ENCODE measurements at places on chromosomes 13 and 19.

DNA sequence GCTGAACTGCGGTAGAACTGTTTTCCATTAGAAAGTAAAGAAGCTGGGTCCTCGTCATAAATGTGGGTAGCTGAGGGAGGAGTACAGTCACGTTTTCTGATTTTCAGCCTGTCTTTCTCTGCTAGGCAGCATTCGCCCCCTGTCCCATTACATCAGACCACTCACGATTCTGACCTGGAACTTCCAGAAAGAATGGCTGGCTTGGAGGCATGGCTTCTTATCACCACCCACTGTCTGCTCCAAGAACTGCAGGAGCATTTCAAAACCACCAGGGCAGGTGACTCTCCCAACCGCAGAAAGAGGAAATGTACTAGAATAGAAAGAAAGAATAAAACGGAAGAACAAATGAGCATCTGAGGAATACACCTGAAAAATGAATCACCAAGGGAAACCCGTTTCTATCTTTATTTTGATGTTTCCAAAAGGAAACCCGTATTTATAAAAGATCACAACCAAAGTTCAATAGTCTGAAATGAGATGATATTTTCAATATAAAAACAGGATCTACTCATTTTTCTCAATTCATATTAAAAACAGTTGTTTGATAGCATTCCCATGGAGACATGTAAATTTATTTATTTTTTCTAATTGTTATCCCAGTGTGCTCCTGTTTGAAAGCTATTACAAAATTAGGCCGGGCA is 22.1 kb upstream of the POMP start:
- DNase-seq: peak; percentile 53

DNA sequence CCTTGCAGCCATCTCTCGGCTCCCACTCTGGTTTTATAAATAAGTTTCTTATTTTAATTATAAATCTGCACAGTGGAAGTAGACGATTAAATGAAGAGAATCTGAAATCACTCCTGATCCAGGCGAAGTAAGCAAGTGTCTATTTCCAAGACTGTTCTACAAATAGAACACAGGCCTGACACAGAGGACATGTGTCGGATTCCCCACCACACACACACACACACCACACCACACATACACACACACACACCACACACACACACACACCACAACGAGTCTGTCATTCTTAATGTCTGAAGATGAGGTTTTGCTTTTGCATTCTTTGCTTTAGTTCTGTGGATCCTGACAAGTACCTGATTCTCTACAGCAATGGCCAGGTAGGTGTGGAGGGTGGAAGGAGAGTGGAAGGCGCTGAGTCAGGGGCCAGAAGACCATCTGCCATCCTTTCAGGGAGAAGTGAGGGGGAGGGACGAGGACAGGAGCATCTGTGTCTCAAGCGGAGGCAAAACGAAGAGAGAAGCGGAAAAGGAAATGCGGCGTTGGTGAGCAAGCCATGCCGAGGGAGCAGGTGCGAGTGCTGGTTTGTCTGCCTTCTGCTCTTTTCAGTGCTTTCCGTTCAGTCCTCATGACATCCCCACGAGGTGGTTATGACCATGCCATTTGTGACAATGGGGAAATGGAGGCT is 110.2 kb downstream of the TEX26 start:
- no peak for DNase-seq

GRCh38 chr19:7636691-7637373 is at the start of gene STXBP2:
Gene STXBP2, plus strand, starts transcription at chr19:7637110. Its CDS starts 40 bp downstream, at chr19:7637150.
- peak; percentile 95 for DNase-seq

- DNase-seq: no peak
Observed at GRCh38 chr13:58949646-58950045, 1214.1 kb downstream of the DIAPH3 start.

DNA sequence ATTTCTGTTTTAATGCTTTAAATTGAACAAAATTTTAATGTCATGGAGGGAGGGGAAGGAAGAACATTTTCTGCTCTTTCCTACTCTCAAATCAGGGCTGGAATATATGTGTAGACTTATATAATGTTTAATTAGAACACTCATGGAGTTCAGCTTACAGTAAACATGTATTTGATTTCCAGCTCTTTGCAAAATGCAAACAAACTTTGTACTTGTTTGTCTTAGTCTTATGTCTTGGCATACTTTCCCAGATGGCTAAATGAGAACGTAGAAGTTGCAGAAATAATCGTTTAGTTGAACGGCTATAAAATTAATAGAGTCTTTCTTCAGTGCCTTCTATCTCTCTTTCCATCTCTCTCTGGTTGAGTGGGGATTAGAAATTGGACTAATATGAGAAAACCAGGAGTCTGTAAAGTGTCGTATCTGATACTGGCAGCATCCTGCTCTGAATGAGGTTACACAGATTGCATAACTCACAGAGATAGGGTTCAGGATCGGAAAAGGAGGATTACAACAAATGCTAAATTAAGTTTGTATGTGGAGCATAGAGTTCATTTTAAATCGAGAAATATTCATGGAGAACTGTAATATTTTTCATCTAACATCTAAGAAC is 82.3 kb downstream of the FGF9 start:
- DNase-seq: no peak

GRCh38 chr19:43318796-43319314 is 34.6 kb upstream of the CD177 start:
- no peak for DNase-seq

GRCh38 chr13:86563308-86563707 is 764.1 kb upstream of the SLITRK6 start:
- DNase-seq: no peak

DNA sequence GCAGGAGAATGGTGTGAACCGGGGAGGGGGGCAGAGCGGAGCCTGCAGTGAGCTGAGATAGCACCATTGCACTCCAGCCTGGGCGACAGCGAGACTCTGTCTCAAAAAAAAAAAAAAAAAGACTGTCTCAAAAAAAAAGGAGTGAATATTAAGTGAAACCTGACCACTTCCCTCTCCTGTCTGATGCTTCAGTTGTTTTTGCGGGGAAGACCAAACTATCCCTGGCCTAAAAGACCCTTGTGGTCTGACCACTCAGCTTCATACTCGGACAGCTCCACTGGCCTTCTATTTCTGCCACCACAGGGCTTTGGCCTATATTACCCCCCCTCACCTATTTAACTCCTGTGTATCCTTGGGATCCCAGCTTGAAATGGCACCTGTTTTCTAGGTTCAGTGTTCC is 2.3 kb downstream of the CLASRP start:
- DNase-seq: no peak

DNA sequence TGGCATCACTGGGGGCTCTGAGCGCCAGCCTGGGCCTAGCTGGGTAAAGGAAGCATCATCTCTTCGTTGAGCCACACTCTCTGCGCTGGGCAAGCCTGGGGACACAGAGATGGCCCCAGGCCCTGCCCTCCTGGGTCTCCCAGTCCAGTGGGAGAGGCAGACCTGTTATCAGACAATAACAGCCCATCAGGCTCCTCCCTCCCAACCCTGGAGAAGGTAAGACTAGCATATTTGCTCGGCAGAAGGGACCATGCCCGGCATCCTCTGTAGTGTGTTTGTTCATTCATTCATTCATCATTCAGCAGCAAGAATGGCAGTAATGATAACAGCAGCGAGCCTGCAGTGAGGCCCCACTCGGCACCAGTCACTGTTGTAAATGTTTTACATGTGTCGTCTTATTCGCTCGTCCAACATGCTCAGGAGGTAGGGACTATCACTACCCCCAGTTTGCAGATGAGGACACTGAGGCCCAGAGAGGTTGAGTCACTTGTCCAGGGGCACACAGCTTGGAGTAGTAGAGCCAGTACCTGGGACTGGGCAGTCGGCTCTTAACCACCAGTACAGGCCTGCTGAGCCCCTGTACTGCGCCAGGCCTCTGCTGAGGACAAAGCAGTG is 33.2 kb downstream of the PAK4 start:
- no peak for DNase-seq

DNA sequence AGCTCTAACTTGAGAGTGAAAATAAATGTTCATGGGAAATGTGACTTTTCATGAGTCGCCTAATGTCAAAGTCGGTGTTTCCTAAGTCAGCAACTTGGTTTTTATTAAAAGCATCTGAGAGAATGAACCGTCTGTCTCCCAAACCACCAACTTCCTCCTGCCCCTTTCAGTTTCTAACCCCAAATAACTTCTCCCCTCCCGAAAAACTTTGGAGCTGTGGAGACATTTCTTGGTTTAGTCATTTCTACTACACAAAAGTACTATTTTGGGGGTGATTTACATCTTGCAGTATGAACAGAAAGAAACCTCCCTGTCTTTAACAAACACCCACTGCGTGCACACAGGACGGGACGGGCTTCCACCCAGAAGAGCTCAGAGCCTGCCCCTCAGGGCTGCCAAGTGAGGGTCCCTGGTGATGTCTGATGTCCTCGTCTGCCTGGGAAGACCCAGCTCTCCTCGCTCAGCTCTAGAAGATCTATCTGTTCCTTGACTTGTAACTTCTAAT is 65.0 kb downstream of the RASA3 start:
- DNase-seq: peak; percentile 34

DNA sequence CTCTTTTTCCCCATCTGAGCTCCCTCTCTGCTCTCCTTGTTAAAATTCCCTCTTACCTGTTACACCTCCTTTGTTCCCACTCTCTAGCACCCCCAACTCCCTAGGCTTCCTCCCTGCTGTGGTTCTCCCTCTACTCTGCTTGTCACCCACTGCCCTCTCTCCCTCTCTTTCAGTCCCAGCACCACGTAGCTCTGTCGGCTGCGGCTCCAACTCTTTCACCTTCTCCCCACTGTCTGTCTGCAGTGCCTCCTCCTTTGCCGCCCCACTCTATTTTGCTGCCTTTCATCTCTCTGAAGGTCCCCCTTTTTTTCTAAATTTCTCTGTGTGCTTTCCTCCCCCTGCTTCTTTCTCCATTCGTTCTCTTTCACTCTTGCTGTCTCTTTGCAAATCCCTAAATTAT is 1.1 kb downstream of the ZNF836 start:
- DNase-seq: no peak

- DNase-seq: no peak
Observed at GRCh38 chr13:98313023-98313921, 136.2 kb upstream of the RNF113B start.

- DNase-seq: no peak
Observed at GRCh38 chr19:8366961-8367326, 3.0 kb downstream of the ANGPTL4 start.

- peak; percentile 46 for DNase-seq
Observed at GRCh38 chr19:54430306-54431254, 15.3 kb downstream of the TTYH1 start.

DNA sequence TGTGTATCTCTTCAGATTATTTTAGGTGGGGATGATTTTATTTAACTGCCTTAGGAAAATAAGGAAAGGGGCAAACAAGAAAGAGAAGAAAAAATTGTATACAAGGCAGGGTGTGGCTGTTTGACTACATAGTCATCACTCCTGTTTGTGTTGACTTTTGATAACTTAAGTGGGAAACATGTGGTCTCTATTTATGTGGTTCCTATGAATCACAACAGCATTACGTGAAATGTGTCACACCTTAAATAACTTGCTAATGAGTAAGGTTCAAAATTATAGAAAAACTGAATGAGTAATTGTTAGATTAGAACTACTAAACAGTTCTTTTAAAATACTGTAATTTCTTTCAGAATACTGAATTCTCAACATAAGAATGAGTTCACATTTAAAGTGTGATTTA is 69.3 kb downstream of the LMO7 start:
- DNase-seq: no peak

GRCh38 chr19:50383001-50383851 is 921 bp upstream of the POLD1 start:
- peak; percentile 30 for DNase-seq

DNA sequence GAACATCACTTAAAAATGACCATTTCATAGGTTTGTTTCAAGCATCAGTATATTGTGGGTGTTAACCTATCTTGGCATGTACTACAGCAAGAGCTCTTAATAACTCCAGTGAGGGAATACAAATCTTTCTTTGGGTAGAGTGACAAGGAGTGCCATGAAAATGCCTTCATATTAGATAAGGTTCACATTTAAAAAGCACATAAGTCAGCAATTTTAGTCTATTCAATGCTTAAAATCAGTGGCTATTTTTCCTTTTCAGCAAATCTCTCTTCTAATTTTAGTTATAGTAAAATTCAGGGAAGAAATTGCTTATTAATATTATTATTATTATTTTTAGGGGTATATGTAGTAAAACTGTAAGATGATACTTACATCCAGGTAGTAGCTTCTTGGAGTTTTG is 291.1 kb downstream of the GPC6 start:
- no peak for DNase-seq

DNA sequence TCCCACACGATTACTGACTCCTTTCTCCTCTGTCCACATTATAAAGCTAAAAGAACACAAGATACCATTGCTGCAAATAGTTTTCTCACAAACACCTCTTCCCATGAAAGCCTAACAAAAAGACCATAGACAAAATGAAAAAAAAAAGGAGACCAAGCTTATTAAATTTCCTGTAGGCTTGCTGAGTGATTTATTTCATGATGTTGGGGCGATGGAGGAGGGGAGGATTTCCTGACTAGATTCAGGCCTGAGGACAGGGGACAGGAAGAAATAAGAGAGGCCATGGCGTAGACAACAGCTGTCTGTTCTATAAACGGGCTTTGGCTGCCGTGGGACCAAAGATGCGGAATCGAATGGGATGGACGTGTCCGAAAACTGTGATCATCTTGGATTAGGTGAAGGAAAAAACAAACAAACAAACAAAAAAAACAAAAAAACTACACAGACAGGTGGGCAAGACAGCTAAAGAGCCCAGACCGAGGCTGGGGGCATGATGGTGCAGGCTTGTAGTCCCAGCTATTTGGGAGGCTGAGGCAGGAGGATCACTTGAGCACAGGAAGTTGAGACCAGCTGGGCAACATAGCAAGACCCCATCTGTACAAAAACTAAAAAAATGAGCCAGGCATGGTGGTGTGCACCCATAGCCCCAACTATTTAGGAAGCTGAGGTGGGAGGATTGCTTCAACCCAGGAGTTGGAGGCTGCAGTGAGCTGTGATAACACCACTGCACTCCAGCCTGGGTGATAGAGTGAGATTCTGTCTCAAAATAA is 5.3 kb downstream of the TMPRSS9 start:
- DNase-seq: no peak

DNA sequence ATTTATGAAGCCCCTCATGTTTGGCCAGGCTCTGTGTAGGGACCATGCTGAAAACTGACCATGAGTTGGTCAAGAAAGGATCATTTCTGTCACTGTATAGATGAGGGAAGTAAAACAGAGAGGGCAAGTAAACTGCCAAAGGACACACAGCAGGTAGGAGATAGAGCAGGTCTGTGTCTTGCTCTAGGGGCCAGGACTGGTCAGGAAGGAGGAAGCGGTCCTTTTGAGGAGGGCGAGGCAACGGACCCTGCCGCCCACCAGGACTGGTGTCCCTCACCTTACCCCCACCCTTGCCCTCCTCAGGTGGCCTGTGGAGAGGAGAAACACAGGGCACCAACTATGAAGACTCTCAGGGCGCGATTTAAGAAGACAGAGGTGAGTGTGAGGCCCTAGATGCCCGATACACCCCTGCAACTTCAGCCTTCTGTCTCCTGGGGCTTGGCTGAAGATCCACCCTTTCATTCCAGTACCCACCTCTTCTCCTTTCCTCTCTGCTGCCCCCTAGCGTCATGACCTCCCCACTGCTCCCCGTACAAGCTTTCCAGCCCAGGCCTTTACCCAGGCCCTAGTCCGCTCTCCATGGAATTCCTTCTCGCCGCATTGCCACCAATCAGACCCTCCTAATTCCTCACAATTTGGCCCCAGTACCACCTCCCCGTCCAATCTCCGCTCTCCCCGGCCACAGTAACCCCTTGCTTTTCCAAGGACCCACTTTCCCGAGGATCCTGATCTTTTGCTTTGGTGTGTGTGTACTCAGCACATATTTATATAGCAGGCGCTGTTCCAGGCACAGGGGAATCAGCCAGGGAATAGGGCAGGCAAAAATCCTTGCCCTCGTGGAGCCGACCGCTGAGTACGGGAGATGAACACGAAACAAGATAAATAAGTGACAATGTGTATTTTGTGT is 3.9 kb downstream of the ANKRD24 start:
- peak; percentile 79 for DNase-seq

All from CD4-positive, alpha-beta T cell treated with Interleukin-17A for 1 hour (primary cell).